Stimulated activated CD4-positive, alpha-beta T cell treated with anti-CD3 and anti-CD28 coated beads, TNF-alpha, amount 100 ng/mL, for 24 hours (primary cell): ENCODE measurements at places on chromosomes 16 and 17.

GRCh38 chr17:39084558-39084957 lies 66.9 kb downstream of the PLXDC1 start:
- DNase-seq, result no peak

DNA sequence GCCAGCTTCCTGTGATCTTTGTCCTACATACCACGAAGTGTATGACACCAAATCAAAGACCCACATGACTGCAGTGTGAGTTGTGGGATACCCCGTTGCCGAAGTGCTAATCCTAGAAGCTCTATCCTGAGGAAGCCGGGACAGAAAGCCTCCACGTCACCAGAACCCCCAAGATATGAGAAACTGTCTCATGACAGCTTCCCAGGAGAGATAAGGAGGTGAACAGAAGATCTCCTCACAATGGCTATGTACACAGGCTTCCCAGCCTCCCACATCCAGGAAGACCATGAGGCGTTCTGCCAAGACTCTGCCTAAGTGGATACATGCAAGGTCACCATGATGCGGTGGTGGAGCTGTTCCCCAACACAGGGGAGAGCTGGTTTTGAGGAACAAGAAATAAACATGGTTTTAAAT lies 37.1 kb downstream of the TRIM25 start:
- no peak for DNase-seq

DNA sequence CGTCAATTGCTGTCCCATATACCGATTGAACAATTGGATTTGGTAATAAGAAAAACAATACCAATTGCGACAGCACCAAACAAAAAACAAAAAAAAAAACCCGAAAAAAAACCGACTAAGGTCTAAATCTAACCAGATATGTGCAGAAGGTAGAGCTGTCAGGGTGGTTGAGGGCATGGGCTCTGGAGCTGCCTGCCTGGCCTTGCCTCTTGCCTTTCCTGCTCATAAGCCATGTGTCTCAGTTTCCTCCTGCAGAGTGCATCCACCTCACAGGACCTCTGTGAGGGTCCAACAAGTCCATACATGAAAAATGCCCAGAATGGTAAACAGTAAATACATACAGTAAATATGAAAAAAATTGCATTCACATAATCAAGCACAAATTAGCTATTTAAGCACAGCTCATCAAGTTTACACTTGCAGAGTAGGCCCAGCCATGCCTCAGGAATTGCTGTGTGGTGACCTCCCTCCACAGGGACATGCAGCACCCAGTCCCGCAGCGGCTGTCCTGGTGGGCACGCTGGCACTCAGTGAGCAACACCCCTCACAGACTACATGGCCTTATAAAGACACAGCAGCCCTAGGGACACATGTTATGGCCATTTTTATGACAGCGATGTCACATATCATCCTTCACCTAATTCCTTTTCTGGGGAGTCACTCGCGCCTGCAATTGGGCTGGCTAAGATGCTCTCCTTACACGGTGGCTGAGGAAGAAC lies 17.9 kb downstream of the TBC1D28 start:
- DNase-seq, result no peak

GRCh38 chr16:30490210-30490609 lies 17.7 kb downstream of the ITGAL start:
- no peak for DNase-seq

GRCh38 chr17:39568702-39569101 lies 39.0 kb downstream of the NEUROD2 start:
- DNase-seq, result no peak

- DNase-seq, result no peak
Measured at GRCh38 chr16:2087748-2088631, 40.2 kb downstream of the TSC2 start.

GRCh38 chr16:4572715-4573114 lies 16.6 kb downstream of the C16orf96 start:
- no peak for DNase-seq

DNA sequence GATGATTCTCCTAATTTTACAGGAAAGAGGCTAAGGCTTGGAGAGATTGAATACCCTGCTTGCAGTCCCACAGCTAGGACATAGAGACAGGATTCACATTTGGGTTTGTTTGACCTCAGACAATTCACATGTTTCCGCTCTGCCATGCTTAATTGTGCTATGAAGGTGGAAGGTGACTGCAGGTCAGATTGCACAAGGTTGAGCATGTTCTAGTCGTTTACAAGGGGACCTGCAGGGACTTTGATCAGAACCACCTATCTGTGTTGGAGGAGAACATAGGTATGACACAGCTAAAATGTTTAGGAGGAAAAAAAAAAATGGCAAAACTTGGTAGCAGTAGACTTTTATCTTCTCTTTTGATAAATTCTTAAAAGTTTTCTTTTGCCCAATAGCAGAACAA lies 4.9 kb upstream of the ANKFN1 start:
- DNase-seq, result no peak

GRCh38 chr17:33525186-33525585 lies 232.1 kb upstream of the ASIC2 start:
- no peak for DNase-seq

DNA sequence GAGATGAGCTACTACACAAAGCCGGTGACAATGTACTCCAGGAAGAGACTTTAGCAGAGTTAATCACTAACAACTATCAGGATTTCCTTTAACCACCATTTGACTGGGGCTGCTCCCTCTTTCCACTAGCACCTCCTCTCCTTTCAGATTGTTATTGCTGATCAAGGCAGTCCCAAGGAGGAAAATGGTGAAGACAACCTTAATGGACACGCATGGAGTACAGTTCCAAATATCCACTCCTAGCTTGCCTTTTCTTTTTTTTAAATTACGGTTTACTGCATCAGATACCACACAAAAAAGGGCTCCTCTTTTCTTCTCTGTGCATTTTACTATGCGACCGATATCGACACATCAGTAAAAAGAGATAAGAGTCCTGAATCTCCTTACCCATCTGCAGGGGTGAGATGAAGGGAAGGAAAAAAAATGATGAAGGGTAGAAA lies 30.9 kb downstream of the FAM222B start:
- DNase-seq, result no peak

DNA sequence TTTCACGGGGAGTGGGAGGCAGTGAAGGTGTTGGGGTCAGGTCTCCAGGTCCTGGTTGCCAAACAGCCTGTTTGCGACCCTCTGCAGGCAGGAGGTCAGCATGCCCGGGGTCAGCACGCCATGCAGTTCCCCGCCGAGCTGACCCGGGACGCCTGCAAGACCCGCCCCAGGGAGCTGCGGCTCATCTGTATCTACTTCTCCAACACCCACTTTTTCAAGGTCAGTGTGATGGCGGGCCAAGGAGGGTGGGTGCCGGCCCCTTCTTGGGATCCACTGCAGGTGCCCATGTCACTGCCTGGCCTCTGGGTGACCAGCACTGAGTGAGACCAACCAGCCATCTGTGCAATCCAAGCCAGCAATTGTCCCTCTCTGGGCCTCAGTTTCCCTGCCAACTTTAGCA lies 21.3 kb downstream of the ADGRG5 start:
- no peak for DNase-seq

GRCh38 chr16:11949527-11949926 lies 7.7 kb upstream of the NPIPB2 start:
- DNase-seq, result no peak

- DNase-seq, result no peak
Measured at GRCh38 chr17:42898147-42898811, 2.3 kb upstream of the G6PC1 start.

DNA sequence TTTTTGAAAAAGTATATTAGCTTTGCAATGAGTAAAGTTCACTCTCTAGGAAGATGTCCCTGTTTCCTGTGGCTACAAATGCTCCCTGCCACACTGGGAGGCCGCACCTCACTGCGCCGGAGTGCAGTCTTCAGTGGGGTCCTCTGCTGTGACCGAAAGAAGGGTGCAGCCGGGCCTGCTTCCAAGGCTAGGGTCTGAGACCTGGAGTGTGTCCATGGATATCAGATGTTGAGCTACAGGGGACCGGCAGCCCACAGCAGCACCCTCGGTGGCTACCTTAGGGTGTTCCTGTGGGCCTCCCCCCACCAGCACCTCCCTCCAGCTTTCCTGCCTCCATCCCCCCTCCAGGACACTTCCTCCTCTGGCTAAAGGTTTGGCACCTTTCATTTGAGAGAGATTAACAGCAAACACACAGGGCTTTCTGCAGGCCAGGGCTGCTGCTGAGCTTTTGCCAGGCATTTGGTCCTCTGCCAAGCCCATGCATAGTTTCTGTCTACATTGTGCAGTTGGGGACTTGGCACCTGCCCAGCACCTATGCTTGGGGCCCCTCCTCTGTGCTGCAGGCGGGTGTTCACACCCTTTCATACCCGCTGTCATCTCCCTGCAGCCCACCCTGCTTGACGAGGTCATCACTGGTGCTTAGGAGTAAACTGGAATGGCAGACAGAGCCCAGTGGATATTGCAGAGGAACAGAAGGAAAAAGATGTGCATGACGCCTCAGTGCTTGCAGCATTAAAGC lies 33.8 kb upstream of the CRISPLD2 start:
- no peak for DNase-seq

DNA sequence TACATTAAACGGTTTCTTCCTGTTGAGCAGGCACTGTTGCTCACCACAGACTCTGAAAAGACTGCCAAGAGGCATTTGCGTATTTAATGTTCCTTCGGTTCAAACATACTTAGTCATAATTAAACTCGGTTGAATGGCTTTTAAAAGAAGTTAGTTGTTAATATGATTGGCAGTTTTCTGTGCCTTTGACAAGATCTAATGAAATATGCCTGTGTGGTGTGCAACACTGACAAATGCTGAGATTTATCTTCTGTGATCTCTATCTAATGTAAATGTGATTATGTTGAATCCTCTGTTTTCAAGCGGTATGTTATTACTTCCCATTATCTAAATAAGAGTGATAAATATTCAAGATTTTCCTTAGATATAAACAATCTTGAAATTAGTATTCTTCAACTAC lies 1046.6 kb downstream of the CDH8 start:
- DNase-seq, result no peak

DNA sequence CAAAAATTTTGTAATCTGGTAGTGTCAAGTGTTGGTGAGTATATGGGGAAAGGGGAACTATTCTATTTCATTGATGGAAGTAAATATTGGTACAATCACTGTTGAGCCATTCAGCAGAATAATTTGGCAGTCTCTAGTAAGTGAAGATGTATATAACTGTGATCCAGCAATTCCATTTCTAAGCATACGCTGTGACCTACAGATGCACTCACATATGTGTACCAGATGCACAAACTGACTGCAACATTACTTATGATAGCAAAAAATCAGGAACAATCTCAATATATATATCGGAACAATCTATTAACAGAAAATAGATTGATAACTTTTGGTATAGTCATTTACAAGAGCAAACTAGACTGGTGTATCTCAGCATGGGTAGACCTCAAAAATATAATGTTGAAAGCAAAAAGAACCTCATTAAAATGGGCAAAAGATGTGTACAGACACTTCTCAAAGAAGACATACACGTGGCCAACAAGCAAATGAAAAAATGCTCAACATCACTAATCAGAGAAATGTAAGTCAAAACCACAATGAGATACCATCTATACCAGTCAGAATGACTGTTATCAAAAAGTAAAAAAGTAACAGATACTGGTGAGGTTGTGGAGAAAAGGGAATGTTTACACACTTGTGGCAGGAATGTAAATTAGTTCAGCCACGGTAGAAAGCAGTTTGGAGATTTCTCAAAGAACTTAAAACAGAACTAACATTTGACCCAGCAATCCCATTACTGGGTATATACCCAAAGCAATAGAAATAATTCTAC lies 20.7 kb downstream of the ADAP2 start:
- no peak for DNase-seq

DNA sequence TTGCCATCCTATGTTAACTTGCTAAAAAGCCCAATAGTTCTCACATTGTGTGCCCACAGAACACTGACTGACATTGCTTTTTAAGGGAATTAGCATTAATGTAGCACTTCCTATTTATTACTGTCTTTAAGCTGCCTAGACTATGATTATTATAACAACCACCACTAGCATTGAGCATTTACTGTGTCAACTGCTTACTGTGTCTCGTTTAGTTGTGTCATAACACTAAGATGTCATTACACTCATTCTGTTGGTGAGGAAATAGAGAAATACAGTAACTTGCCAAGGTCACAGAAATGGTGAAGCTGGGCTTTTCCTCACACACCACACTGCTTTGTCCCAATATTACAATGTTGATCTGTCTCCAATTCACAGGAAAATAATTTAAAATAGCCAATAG lies 30.2 kb downstream of the TRIM25 start:
- no peak for DNase-seq

DNA sequence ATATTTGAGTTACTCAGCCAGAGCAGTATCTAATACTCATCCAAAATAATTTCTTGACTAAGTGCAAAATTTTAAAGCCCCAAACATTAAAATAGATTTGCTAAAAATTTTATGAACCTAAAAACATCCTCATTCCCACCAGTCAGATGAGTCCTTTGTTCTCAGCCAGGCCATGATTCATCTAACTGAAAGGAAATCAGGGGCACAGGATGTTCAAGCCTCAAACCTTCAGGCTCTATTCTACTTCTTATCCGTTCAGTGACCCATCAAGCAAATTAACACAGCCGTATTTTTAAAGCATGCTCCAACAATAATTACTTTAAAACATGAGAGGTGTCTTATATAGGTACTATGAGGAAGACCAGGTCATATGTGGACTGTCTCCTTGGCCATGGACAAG lies 176.5 kb upstream of the MON1B start:
- DNase-seq, result no peak

DNA sequence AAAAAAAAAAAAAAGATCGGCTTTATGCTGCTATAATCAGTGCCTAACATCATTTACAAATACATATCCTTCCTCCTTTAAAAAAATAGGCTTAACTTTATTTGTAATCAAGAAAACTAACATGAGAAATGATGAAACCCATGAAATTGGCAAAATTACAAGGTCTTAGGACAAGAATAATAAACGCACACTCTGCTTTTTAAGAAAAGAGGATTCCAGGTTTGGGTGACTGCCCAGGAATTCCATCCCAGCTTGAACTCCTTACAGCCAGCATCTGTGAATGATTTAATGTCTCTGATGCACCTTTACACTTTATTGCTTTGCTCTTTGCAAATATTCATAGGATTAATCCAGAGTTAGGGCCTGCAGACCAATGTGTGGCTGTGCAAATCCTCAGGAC lies 196.0 kb downstream of the CBLN1 start:
- DNase-seq, result no peak

DNA sequence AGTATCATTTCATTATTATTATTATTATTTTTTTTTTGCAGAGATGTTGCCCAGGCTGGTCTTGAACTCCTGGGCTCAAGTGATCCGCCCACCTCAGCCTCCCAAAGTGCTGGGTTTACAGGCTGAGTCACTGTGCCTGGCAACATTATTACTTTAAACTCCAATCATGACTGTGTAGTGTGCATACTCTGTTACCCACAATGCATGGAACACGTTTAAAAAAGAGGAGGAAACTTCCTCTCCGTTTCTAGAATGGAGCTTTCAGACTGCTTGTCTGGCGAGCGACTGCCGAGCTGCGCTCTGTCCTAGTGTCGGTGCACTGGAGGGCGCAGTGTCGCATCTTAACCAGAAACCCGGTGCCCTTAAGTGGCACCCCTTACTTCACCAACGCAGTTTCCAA lies 22.1 kb upstream of the FASN start:
- DNase-seq, result no peak

DNA sequence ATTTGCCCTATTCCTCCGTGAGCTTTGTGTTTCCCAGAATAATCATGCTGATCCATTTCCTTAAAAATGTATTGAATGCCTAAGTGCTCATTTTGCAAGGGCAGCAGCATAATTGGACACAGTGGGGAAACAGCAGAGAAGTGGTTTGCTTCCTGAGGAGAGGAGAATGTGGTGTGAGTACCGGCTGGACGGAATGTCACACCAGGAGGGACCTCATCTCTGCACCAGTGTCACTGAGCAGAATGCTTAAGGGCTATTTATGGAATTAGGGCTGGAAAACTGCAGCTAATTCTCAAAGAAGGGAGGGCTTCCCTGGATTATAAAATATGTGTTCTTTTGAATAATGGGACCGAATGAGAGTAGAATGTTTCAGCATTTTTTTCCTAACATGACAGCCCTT lies 1100.6 kb upstream of the RBFOX1 start:
- DNase-seq, result no peak
